Fibroblast of skin of back (primary cell): ENCODE measurements at places on chromosomes 6 and 20.

GRCh38 chr6:55643861-55644260 is 64.9 kb upstream of the HMGCLL1 start:
- DNase-seq, result peak; percentile 21

DNA sequence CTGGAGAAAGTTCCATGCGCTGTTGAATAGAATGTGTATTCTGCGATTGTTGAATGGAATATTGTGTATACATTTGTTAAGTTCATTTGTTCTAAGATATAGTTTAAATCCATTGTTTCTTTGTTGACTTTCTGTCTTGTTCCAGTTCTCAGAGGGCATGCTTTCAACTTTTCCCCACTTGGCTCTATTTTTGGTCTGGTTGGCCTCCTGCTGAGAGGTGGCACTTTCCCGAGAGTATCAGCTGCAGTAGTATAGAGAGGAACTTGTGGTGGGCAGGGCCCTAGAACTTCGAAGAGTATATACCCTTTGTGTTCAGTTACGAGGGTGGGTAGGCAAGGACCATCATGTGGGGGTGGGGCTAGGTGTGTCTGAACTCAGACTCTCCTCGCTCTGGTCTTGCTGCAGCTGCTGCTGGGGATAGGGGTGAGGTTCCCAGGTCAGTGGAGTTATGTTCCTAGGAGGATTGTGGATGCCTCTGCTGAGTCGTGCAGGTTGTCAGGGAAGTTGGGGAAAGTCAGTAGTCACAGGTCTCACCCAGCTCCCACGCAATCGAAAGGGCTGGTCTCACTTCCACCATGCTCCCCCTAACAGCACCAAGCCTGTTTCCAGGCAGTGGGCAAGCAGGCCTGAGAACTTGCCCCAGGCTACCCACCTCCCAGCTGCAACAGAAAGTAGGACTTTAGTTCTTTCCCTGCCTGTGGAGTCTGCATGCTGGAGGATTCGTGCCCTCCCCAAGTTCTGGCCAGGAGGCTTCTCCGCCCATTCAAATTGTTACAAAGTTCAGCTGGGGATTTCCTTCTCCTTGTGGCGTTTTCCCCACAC is 118.9 kb upstream of the SSTR4 start:
- DNase-seq, result no peak

- peak; percentile 24 for DNase-seq
These were observed 729.1 kb upstream of the HS3ST5 start for GRCh38 chr6:115071962-115072361.

DNA sequence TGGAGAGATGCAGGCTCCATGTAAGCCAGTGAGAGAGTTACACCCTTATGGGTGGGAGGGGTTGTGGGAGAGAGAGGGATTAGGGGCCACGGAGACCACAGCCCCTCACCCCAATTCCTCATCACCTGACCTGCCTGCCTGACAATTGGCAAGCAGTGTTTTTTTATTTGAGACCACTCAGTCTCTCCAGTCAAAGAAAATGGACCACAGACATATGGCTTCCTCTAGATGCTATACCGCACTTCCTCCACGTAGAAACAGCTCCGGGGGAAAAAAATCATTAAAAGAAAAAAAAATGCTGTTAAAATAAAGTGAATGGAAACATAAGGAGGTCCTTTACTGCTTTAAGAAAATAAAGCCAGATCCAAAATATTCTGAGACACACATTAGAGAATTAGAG is 152.7 kb downstream of the MYLK4 start:
- no peak for DNase-seq

DNA sequence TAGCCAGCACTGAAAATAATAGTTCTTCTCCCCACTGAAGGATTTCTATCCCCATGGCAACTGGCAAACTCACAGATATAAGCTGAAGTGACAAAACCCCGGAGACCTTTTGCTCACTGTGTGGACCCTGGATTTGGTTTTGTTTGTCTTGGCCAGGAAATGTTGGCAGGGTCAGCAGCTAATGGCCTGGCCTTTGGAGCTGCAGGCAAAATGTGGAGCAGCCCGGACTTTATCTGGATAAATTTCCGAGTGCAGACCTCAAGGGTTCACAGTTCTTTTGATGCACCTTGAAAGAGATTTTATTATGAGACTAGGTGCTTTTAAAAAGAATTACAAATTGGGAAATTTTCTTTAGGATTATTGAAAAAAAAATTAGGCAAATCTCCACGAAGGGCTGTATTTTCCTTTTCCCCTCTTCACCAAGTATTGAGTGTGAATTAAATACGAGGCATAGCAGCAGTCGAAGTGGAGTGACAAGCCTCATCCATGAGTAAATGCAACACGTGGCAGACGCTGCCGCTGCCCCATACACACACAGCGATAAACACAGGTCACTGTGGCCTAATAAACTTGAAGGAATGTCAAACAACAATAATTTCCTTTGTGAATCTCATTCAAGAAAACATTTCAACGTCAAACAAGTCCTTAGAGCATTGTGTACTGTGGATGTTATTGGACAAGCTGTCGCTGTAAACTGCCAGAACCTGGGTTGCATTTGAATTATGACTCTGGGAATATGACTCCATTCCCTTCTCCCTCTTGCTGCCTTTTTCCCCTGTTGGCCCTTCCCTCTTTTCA is 35.1 kb upstream of the CCN6 start:
- DNase-seq, result no peak

DNA sequence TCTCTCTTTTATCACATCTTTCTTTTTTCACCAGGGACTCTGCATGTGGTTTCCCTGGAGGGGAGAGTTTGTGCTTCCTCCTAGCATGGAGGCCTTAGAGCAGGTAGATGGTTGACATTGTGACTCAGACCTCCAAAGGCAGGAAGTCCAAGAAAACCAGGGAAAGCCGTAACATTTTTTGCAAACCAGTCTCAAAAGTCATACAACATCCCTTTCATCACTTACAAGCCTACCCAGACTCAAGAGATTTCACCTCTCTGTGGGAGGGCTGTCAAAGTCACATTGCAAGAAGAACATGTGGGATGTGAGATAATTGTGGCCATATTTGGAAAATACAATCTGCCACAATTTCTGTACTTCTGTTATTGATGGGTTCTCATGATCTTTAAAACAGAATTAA is 46.2 kb downstream of the SNRNP48 start:
- DNase-seq, result peak; percentile 62

GRCh38 chr6:33772082-33772830 is 16.7 kb downstream of the LEMD2 start:
- peak; percentile 25 for DNase-seq
